ENCODE measurements at places on chromosomes 3 and 15.

GRCh38 chr3:155604126-155604525, 140.7 kb downstream of the PLCH1 start:
- DNase-seq: no peak

DNA sequence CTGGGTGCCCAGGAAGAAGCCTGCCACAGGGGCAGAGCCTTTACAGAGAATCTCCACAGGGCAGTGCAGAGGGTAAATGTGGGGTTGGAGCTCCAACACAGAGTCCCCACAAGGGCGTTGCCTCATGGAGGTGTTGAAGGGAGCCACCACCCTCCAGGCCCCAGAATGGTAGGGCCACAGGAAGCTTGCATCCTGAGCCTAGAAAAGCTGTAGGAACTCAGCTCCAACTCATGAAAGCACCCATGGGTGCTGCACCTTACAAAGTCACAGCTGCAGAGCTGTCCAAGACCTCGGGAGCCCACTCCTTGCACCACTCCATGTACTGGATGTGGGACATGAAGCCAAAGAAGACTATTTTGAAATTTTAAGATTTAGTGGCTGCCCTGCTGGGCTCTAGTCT, 73.3 kb upstream of the KCNH8 start:
- no peak for DNase-seq

GRCh38 chr3:122112754-122113153, 57.6 kb downstream of the CD86 start:
- no peak for DNase-seq

DNA sequence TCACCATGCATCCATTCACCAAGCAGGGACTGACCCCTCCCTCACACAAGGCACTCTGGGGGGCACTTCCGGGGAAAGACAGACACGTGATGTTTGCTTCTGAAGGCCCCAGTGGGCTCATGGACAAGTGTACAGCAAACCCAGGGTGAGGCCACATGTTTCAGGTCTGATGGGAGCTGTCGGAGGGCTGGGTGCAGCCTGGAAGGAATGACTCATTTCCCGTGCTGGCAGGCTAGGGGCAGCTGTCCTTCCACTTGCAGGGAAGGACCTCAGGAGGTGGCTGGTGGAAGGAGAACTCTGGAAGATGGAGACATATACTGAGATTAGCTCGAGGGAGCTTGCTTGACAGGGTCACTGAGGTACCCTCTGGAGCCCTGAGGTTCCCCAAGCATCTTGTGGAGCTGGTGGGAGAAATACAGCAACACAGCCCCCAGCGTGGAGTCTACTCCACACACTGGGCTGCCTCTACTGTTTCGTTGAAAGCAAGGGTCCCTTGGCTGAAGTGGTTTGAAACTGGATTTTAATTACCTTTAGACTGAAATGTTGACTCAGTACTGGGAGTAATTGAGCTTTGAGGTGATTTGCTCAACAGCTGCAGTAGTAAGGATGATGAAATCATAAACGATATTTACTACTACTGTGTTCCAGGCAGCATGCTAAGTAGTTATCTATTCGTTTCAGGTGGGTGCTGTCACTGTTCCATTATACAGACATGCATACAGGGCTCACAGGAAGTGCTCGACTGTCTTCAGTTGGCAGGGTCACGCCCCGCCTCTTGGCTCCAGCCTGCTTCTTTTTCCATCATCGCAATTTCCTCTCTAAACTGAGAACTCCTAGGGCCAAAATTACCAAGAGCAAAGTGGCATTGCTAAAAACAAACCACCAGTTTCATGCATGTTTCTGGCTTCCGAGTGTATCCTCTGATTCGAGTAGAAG, 230.4 kb downstream of the ADAMTS17 start:
- DNase-seq: peak; percentile 16

DNA sequence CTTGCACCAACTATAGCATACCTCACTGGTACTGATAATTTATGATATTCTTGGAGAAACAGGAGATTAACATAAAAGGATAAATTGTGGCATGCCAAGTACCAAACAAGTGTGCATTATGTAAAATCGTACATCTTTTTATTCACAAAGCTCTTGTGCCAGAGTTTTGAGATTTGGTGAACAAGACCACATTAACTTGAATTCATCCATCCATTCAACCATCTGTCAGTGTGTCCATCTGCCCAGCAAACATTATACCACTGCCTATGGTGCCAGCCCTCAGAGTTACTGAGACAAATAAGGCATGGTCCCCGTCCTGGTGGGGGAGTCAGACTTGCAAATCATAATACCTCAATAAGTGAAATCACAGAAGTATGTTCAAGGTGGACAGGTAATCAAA, 17.0 kb upstream of the NEO1 start:
- DNase-seq: no peak

- no peak for DNase-seq
These were observed 20.3 kb upstream of the PPP4R2 start for GRCh38 chr3:72976281-72976741.

DNA sequence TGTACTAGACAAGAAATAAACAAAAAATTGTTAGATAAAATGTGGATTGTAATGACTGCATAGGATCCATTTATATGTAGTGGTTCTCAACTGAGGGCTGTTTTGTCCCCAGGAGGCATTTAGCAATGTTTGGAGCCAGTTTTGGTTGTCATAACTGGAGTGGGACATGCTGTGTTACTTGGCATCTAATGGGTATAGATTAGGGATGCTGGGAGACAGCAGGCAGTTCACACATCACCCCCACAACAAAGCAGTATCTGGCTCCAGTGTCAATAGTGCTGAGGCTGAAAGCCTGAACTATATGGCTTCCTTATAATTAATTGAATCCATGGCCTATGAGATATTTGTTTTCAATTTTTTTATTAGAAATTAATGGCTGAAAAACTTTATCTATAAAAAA, 72.0 kb upstream of the SAMMSON start:
- DNase-seq: no peak

- no peak for DNase-seq
These were observed 192.8 kb upstream of the TTC14 start for GRCh38 chr3:180409170-180409569.

DNA sequence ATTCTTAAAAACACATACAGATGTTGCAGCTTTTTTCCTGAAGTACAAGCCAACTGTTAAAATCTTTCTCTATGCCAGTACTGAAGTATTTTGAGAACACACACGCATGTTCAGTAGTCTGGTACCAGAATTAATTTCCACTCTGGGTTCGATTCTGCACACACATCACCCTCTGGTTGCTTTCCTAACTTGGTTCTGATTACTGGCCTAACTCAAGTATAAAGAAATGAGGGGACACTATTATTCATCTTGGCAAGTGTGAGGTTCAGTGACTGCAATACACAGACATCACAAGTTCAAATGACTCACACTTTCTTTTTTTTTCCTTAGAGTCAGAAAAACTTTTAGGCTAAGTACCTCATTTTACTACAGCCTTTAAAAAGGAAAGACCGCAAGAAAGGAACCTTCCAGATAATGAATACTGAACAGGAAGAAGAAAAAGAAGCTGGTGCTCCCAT, 37.4 kb upstream of the LDHAL6B start:
- DNase-seq: no peak

DNA sequence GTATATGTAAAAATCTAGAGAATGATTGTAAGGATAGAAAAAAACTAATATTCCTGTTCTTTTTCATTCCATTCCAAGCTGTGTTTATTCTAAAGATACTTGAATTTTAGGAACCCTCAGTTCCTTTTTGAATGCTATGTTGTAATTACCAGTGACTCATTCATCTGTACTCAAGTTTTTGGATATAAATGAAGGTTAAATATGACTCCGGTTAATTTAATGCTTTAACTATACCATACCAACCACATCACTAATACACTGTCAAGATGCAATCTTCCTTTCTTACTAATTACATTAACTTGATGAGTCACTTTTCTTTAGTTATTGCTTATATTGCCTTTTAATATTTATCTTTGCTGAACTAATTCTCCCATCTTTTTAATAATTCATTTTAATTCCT, 68.8 kb upstream of the ZNF148 start:
- no peak for DNase-seq
